Endothelial cell of umbilical vein (primary cell): ENCODE measurements at places on chromosomes 3 and 15. TPM values are rescaled to one million over a fixed set of nuclear protein-coding genes. Genes with fewer than 3 reads are reported as not detected.

GRCh38 chr3:31790193-31791089, 190.6 kb downstream of the OSBPL10 start:
- DNase-seq = no peak
- H3K4me1 ChIP-seq = no peaks in the 10 kb centered on the region

GRCh38 chr3:100033903-100034471, 80.3 kb downstream of the FILIP1L start:
- no peak overlapping the region for H3K27ac ChIP-seq
- H3K4me1 ChIP-seq = peaks cover 3% of the 10 kb centered on the region
- H3K36me3 ChIP-seq = no peaks in the 10 kb centered on the region
- no peaks in the 10 kb centered on the region for H3K27me3 ChIP-seq
- DNase-seq = no peak
- no peak overlapping the region for H3K4me3 ChIP-seq

DNA sequence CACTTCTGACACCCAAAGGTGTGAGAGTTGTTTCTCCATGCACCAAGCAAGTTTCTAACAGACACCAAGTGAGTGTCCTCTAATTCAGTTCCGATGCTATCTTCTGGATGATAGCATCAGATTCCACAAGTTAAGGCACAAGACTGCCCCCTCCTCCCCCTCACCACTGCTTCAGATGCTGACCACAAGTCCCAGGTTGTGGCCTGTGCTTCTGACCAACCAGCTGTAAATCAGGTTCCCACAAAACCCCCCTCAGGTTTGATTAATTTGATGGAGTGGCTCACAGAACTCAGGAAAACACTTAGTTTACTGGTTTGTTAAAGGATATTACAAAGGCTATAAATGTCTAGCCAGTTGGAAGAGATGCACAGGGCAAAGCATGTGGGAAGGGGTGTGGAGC, 7.0 kb upstream of the PLA1A start:
- H3K4me3 ChIP-seq = no peak overlapping the region
- H3K4me1 ChIP-seq = no peaks in the 10 kb centered on the region
- no peaks in the 10 kb centered on the region for H3K36me3 ChIP-seq
- DNase-seq = no peak

DNA sequence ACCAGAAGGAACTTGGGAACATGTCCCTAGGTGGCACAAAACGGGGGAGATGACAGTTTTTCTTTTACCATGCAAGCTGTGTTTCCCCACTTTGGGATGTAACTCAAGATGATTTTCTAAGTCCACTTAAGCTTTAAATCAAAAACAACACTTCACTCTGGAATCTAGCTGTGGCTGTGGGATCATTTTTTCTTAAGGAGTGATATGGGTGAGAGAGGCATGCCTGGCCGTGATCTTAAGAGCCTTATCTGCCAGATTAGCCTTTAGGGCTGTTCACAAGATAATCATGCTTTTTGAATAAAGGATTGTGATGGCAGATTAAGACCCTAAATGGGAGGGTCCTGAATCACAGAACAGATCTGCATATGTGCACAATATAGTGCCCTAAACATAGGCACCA, 384.8 kb upstream of the SEMA6D start:
- H3K4me1 ChIP-seq = no peaks in the 10 kb centered on the region
- no peak overlapping the region for H3K4me3 ChIP-seq
- H3K27me3 ChIP-seq = no peaks in the 10 kb centered on the region

The SLC6A11 gene
- polyA plus RNA-seq = not detected in 2 replicates

DNA sequence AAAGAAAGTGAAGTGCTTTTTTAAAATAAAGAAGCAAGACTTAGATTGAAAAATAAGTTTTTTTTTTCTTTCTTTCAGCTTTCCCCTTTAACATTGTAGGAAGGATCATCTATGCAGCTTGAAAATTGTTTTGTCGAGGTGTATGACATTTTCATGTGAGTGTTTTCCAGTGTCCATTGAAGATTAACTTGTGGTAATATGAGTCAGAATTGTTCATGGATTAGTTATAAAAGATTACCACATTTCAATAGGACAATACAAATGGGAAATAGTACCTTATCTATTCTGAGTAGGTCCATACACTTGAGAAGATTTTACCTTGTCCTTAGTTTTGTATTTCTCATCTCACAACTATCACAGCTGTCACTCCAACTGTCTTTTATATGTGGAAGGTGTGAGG, 1234.7 kb downstream of the NSUN3 start:
- H3K4me1 ChIP-seq = no peaks in the 10 kb centered on the region
- DNase-seq = no peak
- no peaks in the 10 kb centered on the region for H3K36me3 ChIP-seq
- H3K27me3 ChIP-seq = no peaks in the 10 kb centered on the region
- H3K4me3 ChIP-seq = no peak overlapping the region
- H3K27ac ChIP-seq = no peak overlapping the region
